CD4-positive, alpha-beta memory T cell (primary cell): ENCODE measurements at places on chromosomes 3 and 15.

- H3K27me3 ChIP-seq = no peaks in the 10 kb centered on the region
- H3K27ac ChIP-seq = no peak overlapping the region
- H3K36me3 ChIP-seq = no peaks in the 10 kb centered on the region
- no peak overlapping the region for H3K4me3 ChIP-seq
- DNase-seq = no peak
- no peaks in the 10 kb centered on the region for H3K4me1 ChIP-seq
These were observed 50.8 kb upstream of the SMAD6 start for GRCh38 chr15:66651198-66651597.

DNA sequence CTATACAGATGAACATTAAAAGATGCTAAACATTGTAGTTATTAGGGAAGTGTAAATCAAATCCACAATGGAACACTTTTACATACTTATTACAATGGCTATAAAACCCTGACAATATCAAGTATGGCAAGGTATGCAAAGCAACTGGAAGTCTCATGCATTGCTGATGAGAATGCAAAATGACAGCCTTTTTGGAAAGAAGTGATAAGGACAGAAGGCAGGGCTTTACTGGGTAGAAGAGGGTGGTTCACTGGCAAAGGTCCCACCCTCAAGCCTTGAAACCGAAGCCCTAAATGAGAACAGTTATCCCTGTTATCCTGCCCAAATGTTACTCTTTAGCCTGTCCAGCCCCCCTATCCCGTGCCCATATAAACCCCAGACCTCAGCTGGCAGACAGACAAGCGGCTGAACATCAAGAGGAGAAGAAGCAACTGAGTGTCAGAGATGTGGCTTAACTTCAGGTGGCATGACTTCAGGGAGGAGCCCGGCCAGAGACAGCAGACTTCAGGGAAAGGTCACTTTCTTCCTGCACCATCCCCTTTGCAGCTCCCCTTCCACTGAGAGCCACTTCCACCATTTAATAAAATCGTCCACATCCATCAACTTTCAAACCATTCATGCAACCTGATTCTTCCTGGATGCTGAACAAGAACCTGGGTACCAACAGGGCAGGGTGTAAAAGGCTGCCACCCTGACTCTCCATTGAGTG is 732 bp upstream of the GCSAM start:
- H3K27me3 ChIP-seq = no peaks in the 10 kb centered on the region
- H3K27ac ChIP-seq = peak overlapping the region; percentile 76
- peaks cover 90% of the 10 kb centered on the region for H3K4me1 ChIP-seq
- H3K4me3 ChIP-seq = peak overlapping the region; percentile 66

- no peaks in the 10 kb centered on the region for H3K4me1 ChIP-seq
- DNase-seq = no peak
- no peaks in the 10 kb centered on the region for H3K36me3 ChIP-seq
These were observed 613.4 kb downstream of the NLGN1 start for GRCh38 chr3:174010907-174011306.

DNA sequence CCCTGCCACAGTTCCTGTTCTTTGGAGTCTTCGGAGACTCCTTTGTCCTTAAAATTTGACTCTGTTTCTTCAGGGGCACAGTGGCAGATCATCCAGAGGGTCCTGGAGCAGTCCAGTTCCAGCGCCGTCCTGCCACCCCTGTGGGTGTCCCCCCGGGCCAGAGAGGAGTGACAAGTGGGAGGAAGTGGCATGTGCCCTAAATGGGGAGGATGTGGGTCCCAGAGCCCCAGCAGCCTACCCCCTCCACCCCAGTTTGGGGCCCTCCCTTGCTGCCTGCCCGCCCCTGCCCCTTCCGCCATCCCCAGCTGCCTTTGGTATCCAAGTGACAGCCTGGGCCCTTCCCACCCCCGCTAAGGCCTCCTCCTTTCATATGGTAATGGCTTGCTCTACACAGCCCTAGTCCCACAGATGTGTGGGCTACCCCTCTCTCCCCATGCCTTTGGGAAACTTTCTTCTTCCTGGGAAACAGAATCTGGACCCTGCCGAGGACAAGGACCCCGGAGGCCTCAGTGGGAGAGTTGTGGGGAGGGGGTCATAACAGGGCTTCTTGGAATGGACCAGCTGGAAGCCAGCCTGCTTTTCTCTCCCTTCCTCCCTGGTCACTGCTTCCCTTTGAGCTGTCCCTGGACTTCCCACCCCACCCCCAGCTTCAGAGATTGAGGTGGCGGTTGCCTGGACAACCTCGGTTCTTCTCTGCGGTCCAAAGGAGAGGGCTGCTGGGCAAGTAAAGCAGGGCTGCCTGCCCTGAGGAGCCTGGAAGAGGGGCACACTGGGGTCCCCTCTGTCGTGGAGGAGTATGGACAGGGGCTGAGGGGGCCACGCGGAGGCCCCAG is 43.2 kb downstream of the KLHL25 start:
- no peak overlapping the region for H3K27ac ChIP-seq
- H3K27me3 ChIP-seq = no peaks in the 10 kb centered on the region
- no peak for DNase-seq
- no peak overlapping the region for H3K4me3 ChIP-seq
- H3K4me1 ChIP-seq = peaks cover 18% of the 10 kb centered on the region

GRCh38 chr3:82080792-82081191 is 319.3 kb upstream of the GBE1 start:
- no peak for DNase-seq
- no peaks in the 10 kb centered on the region for H3K4me1 ChIP-seq
- no peaks in the 10 kb centered on the region for H3K27me3 ChIP-seq
- H3K27ac ChIP-seq = no peak overlapping the region
